ENCODE measurements at places on chromosomes 3 and 15. TPM values are rescaled to one million over a fixed set of nuclear protein-coding genes. Genes with fewer than 3 reads are reported as not detected.
A peak's percentile ranks its signal among the peaks of the same experiment; 100 is the strongest.

RAB6B gene
- 0.77 TPM for polyA plus RNA-seq

POLR2H gene
- 346 TPM for polyA plus RNA-seq

DLEC1 gene
- polyA plus RNA-seq: 1.5 TPM

TTLL13 gene
- 0.27 TPM for polyA plus RNA-seq

DNA sequence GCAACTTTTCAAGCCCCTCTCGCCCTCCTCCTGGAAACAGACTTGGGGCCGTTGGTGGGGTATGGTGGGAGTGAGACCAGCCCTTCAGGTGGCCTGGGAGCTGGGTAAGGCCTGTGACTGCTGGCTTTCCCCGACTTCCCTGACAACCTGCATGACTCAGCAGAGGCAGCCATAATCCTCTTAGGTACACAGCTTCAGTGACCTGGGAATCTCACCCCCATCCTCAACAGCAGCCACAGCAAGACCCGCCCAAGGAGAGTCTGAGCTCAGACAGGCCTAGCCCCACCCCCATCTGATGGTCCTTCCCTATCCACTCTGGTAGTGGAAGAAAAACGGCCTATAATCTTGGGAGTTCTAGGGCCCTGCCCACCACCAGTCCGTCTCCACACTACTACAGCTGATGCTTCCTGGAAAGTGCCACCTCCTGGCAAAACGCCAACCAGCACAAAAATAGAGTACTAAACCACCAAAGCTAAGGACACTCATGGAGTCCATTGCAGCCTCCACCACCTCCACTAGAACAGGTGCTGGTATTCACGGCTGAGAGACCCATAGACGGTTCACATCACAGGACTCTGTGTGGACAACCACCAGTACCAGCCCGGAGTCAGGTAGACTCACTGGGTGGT is 13.1 kb upstream of the SLC27A2 start:
- H3K4me3 ChIP-seq: no peak overlapping the region
- DNase-seq: no peak
- no peak overlapping the region for H3K27ac ChIP-seq
- H3K4me1 ChIP-seq: no peaks in the 10 kb centered on the region

DNA sequence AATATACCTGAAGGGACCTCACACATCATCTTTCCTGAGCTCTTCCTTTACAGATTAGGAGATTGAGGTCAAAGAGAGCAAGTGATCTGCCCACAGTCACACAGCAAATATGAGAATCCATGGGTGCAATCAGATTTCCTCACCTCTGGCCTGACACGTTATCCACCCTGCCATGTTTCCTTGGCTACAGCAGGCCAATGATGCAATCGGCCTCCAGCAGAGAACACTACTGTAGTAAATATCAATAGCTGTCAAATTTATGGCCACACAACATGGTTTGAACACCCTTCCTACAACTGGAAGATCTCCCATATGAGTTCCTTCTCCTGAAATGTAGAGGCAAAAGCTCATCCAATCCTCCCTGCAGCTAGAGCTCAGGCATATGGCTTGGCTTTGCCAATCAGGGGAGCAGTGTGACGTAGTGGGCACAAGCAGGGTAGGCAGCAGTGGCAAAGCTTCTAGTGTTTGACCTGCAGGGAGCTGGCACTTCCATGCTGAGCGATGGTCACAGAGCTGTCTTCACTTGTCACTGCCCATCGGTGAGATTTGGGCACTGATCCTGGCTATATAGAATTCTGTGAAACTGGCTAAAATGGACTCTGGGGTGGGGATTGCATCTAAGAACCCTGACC is 271.3 kb downstream of the TJP1 start:
- H3K27me3 ChIP-seq: no peaks in the 10 kb centered on the region
- no peak for DNase-seq
- no peak overlapping the region for H3K4me3 ChIP-seq
- no peak overlapping the region for H3K27ac ChIP-seq
- H3K36me3 ChIP-seq: no peaks in the 10 kb centered on the region

GRCh38 chr15:92051716-92052115 is 198.2 kb downstream of the SLCO3A1 start:
- DNase-seq: no peak
- H3K27ac ChIP-seq: no peak overlapping the region
- no peaks in the 10 kb centered on the region for H3K27me3 ChIP-seq
- no peak overlapping the region for H3K4me3 ChIP-seq
- H3K4me1 ChIP-seq: no peaks in the 10 kb centered on the region

DNA sequence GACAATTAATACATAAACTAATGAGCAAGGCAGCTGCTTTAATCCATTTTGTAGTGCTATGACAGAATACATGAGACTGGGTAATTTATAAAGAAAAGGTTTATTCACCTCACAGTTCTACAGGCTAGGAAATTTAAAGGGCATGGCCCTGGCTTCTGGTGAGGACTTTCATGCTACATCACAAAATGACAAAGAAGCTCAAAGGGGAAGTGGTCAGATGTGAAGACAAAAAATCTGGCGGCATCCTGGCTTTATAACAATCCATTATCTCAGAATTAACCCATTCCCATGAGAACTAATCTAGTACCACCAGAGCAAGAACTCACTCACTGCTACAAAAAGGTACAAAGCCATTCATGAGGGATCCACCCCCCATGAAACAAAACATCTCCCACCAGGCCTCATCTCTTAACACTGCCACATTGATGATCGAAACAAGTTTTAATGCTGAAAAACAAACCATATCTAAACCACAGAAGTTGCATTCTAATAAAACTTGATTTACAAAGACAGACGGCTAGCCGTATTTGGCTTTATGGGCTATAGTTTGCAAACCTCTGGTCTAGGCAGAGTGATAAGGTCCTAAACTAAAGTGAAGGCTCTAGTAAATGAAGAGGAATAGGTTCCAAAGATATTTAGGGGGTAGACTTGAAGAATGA is 44.2 kb downstream of the GSK3B start:
- no peaks in the 10 kb centered on the region for H3K36me3 ChIP-seq
- no peak for DNase-seq
- H3K27ac ChIP-seq: no peak overlapping the region

- no peak overlapping the region for H3K27ac ChIP-seq
- no peak overlapping the region for H3K4me3 ChIP-seq
- peak; percentile 13 for DNase-seq
- no peaks in the 10 kb centered on the region for H3K36me3 ChIP-seq
- no peaks in the 10 kb centered on the region for H3K4me1 ChIP-seq
- H3K27me3 ChIP-seq: no peaks in the 10 kb centered on the region
Observed at GRCh38 chr3:73766599-73767381, 142.0 kb upstream of the PDZRN3 start.

DNA sequence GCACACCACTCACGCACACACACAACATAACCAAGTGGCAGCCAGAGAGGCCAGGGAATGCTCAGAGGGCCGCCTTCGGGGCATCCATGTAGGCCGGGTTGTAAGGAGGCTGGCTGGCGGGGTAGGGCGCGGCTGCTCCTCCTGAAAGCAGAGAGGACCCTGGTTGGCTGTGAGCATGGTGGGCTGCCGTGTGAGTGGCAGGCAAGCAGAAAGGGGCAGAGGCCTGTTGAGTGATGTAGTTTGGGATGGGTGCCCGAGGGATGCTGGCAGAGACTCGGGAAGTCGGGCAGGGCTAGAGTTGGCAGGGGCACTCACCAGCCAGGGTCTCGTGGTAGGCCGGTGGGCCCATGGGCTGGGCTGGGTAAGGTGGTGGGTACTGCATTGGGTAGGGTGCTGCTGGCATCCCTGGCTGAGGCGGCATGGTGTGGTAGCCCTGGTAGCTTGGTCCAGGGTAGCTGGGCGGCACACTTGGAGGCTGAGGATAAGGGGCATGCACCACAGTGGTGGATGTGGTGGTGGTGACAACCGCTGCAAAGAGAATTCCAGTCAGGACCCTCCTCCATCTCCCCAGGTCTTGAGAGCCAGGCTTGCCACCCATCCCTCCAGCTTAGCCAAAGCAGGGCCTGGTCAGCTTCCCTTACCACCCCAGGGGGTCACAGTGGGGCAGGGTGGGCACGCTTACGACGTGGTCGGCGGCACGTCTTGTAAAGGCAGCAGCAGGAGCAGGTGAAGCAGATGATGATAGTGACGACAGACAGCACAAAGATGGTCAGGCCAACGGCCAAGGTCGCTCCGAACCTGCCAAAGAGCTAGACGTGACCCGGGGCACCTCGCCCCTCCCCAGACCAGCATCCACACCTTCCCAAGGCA is 22.7 kb downstream of the ATRIP start:
- no peak for DNase-seq
- H3K36me3 ChIP-seq: no peaks in the 10 kb centered on the region
- H3K4me3 ChIP-seq: no peak overlapping the region
- H3K4me1 ChIP-seq: peaks cover 74% of the 10 kb centered on the region

DNA sequence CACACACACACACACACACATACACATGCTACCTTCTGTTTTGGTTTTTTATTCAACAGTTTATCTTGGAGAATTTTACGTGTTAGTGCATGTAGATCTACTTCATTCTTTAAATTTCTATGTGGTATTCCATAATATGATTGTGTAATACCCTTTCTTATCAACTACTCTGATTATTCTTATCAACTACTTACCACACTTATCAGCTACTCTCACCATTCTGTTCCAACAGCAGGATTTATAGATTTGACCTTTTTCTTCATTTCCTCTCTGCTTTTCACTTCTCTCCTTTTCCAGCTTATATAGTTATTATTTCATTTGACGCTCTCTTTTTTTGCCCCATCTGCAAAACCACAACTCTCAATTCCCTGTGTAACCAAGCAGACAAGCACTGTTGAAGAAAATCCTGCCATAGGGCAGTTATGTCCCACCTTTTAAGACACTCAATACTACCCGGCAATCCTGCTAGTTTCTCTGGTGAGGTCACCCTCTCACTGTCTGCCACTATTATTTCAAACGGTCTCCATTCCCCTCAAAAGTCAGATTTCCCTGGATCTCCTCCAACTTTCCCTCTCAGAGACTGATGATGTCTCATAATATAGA is 56.9 kb upstream of the SATB1 start:
- no peaks in the 10 kb centered on the region for H3K27me3 ChIP-seq
- no peaks in the 10 kb centered on the region for H3K36me3 ChIP-seq
- no peak for DNase-seq
- no peak overlapping the region for H3K27ac ChIP-seq

DNA sequence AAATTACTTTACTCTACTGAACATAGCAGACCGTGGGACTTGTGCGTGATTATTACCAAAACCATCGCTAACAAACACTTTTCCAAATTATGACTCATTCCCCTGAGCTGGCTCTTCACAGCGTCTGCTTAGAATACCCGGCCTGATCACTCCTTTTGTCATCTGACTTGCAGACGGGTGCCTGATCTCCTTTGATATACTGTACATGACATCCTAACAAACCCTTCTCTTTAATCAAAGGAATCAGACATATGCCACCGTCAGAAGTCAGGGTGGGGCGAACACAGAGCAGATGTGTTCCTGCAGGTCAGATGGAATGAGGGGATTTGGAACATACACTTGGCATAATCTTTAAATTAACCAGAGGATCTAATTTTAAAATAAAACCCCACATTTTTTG is 48.5 kb upstream of the SH3GL3 start:
- no peak for DNase-seq
- no peaks in the 10 kb centered on the region for H3K27me3 ChIP-seq
- H3K36me3 ChIP-seq: no peaks in the 10 kb centered on the region
- no peaks in the 10 kb centered on the region for H3K4me1 ChIP-seq

DNA sequence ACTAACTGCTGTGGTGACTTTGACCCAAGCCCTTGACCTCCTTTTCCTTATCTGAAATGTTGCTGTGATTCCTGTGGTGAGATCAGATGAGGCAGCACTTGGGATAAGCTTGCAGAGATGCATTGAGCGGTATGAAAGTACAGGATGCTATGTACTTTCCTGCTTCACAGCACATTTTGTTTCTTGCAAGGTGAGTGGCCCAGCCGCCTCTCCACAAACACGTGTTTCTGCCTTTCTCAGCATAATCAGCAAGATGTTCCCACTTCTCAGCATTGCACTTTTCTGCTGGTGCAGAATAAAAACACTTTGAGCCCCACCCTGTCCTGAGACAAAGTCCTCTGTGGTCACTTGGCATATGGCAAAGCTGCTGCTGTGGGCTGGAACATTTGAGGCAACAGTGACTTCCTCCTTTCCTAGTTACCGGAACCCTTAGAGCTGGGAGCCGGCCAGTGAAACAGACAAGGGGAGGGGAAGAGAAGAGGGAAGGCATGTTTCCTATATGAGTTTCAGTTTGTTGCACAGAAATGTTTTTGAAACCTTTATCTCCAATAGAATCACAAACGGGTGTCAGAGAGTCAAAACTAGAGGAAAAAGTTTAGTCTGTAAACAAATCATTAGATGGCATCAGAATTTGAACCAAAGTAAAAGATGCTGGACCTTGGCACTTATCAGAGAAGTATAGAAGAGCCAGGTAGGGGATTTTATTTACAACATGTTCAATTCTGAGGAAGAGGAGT is 5.0 kb downstream of the NUDT16 start:
- H3K27ac ChIP-seq: peak overlapping the region; percentile 84
- no peaks in the 10 kb centered on the region for H3K36me3 ChIP-seq
- H3K27me3 ChIP-seq: no peaks in the 10 kb centered on the region
- peak; percentile 95 for DNase-seq

DNA sequence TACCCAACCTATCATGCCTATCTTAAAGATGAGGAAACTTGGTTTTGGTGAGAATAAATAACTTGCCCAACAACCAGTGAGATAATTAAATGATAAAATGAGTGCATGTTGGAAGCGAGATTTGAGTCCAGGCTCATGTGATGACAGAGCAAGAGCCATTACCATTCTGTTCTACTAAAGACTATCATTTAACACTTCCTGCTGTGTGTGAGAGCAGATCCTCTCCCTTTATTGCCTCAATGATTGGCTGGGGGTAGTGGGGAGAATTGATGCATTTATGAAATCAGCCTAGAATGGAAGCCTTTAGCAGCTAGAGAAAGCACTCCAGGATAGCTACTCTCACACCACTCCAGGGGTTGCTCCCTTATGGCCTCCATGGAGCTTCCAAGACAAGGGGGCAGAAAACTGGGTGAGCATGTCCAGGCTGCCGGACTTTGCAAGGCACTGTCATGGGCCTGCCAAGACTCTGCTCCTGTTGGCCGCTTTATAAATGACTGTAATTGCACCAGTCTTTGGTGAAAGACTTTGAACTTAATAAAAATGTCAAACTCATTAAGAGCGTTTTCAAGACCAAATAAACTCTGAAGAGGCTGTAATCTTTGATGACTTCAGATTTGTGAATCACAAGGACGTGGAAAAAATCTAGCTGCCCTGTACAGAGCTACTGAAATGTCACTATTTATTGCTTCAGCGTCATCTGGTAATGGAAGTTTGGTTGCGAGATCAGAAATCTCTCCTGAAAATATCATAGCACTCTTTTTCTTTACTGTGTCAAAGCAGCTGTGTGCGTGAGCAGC is 209.1 kb upstream of the NR2E3 start:
- no peak overlapping the region for H3K27ac ChIP-seq
- H3K27me3 ChIP-seq: no peaks in the 10 kb centered on the region
- H3K4me3 ChIP-seq: no peak overlapping the region
- peak; percentile 47 for DNase-seq
- H3K4me1 ChIP-seq: peaks cover 19% of the 10 kb centered on the region

Data from small intestine (tissue), 16 donors.